ENCODE measurements at places on chromosomes 16 and 17.

- no peak for DNase-seq
Observed at GRCh38 chr17:64092113-64092512, 37.8 kb downstream of the ERN1 start.

DNA sequence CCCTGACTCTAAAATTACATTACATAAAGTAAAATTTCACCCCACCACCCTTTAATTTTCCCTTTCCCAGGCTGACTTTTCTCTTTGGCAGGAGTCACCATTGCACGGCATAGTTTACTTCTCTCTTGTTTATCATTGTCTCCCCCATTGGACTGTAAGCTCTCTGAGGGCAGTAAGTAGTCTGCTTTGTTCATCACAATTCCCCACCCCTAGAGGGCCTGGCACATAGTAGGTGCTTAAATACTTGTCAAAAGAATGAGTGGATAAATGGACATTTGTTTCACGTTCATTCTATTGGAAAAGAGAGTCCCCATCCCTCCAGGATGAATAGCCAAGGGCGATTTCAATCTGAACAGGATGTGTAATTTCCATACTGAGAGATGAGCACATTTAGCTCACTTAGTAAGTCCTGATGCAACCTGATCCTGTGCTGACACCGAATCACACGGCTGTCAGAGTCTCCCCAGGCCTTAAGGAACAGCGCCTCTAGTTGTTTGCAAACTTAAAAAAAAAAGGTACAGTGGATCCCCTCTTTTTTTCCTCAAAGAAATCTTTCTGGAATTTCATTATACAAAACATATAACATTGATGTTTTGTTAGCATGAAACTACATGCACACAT lies 54.0 kb downstream of the AKAP1 start:
- DNase-seq: no peak

GRCh38 chr16:48244863-48245195 lies 729 bp downstream of the LONP2 start:
- DNase-seq: no peak

GRCh38 chr16:52494621-52495020 lies 52.3 kb downstream of the TOX3 start:
- DNase-seq: no peak

DNA sequence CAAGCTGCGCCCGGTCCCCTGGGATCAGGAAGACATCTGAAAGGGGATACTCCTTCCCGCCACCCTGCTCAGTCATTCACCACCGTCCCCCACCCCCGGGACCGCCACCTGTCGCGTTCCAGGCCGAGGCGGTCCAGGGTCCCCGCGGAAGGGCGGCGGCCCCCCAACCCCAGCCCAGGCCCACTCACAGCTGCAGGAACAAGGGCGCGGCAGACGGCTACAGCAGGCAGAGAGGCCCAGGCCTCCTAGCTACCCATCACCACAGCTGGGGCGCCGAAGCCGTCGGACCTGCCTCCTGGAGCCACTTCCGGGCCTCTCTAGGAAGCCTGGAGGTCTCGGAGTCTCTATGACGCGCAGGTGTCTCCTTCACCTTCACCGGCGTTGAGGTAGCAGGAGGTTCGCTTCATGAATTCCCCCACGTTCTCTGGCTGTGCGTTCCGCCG lies at the start of gene SDR42E1:
Gene SDR42E1 (minus strand): TSS at position 272 of the 443 bp plus-strand sequence. CDS start 10,612 bp downstream, outside the sequence.
- DNase-seq: no peak

DNA sequence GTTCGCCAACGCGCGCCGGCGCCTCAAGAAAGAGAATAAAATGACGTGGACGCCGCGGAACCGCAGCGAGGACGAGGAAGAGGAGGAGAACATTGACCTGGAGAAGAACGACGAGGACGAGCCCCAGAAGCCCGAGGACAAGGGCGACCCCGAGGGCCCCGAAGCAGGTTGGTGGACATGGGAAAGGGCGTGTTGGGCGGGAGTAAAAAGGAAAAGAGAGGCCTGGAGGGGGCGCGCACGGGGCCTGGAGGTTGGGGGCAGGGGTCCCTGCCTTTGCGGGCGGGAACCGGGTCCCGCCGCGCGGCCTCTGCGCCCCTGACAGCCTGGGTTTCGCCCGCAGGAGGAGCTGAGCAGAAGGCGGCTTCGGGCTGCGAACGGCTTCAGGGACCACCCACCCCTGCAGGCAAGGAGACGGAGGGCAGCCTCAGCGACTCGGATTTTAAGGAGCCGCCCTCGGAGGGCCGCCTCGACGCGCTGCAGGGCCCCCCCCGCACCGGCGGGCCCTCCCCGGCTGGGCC lies 2.1 kb downstream of the IRX5 start:
- no peak for DNase-seq
